ENCODE measurements at places on chromosomes 1 and 21.
A peak's percentile ranks its signal among the peaks of the same experiment; 100 is the strongest.

GRCh38 chr21:44530903-44531605 lies 8.9 kb downstream of the KRTAP10-1 start:
- DNase-seq, result no peak

- no peak for DNase-seq
Observed at GRCh38 chr1:55466921-55467320, 251.8 kb upstream of the USP24 start.

- DNase-seq, result no peak
Observed at GRCh38 chr1:24465638-24466037, 37.0 kb upstream of the RCAN3 start.

- DNase-seq, result no peak
Observed at GRCh38 chr21:36477001-36477400, 2.9 kb downstream of the CLDN14 start.

DNA sequence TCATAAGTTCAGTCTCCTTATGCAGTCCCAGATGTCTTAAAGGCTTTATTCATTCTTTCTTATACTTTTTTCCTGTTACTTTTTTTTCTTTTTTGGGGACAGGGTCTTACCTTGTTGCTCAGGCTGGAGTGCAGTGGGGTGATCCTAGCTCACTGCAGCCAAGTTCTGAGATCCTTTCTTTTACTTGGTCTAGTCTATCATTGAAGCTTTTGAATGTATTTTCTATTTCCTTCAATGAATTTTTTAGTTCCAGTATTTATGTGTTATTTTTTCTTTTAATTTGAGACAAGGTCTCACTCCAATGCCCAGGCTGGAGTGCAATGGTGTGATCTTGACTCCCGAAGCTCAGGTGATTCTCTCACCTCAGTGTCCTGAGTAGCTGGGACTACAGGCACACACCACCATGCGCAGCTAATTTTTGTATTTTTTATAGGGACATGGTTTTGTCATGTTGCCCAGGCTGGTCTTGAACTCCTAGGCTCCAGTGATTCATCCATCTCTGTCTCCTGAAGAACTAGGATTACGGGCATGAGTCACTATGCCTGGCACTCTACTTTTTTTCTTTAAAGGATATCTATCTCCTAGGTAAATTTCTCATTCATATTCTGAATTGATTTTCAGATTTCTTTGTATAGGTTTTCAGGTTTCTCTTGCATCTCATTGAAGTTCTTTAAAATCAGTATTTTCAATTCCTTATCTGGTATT lies 26.1 kb upstream of the GTF2B start:
- DNase-seq, result no peak

GRCh38 chr1:14112613-14113012 lies 412.6 kb downstream of the PRDM2 start:
- no peak for DNase-seq

DNA sequence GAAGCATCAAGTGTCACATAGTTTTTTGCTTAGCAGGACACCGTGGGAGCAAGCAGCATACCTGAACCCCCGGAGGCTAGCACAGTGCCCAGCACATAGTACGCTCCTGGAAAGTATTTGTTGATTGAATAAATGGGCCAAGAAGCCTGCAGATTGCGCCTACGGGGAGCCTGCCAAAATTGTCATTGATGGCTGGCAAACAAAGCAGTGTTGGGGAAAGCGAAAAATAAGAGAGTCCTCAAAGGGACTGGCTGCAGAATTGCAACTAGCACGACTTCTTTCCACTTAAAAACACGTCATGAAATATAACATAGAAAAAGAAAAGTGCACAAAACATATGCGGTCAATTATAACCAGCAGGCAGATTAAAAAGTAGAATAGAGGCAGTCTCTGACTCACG lies 125.2 kb upstream of the GALNT2 start:
- DNase-seq, result no peak

DNA sequence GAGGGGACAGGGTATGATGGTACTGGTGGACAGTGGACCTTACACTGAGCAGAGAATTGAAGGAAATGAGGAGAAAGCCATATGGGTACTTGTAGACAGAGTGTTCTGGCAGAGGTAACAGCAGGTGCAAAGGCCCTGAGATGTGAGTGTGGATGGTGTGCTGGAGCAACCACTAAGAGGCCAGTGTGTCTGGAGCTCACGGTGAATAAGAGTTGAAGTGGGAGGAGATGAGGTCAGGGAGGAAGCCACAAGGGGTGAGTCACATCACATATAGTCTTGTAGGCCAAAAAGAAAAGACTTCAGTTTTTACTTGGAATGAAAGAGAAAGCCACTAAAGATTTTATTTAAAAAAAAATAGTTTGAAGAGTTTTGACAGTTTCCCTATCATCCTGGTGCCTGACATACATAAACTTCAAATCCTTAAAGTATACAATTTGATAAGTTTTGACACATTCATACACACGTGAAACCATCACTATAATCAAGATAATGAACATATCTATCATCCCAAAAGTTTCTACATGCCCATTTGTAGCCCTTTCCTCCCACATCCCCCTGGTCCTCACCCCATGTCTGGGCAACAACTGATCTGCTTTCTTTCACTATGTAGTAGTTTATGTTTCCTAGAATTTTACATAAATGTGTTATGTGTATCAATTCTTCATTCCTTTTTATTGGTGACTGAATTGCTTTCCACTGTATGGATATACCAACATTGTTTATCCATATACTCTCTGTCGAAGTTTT lies 148.4 kb downstream of the GPATCH2 start:
- DNase-seq, result peak; percentile 66

- no peak for DNase-seq
Observed at GRCh38 chr1:84969489-84970250, 27.2 kb downstream of the MCOLN2 start.

DNA sequence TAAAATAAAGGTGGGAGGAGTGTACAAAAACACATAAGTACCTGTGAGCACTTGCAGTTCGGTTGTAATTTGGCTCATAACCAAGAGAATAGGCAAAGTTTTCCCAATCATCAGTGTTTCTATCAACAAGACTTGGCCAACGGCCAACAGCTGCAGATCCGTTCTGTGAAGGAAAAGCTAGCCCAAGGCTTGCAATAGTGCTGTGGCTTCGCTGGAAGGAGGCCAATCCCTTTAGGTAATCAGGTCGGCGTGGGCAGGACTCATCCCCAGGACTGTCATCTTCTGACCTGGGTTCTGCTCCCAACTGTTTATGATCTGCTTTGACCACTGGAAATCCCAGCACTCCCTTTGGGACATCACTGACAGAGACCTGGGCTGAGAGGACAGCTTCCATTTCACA lies 107.8 kb downstream of the LYST start:
- no peak for DNase-seq

DNA sequence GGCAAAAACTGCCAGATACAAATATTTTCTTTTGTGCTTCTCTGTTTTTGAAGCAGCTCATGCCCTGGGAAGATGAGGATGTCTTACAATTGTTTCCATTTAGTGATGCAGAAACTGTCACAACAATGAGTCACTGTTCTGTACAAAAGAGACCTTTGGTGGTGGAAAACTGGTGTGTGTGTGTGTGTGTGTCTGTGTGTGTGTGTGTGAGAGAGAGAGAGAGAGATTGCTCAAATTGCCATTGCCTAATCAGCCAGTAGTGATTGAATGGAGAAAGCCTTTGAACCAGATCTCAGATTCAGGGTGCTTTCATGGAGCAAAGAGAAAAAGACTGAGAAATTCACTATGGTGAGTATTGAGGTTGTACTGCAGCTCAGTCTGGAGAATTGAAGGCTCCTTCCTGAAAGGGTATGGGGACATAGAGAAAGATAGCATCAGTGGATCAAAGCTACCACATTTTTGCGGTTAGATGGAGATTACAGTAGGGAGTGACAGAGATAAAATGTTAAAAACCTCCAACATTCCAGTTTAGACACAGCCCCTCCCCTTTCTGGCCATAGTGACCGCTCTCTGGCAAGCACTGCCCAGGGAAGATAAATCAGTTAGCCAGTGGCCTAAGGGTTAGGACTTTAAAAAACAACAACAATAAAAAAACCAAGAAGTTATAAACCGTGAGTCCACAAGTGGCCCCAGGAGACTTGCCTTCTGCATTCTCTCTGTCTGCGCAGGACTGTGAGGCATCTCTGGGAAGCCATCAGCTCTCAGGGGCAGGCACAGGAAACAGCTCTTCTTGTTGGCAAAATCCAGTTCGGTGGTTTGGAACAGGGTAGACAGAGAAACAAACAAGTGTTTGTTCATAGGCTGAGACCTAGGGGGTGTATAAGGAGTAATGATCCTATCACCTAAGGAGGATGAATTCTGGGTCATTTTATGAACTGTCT lies 406.5 kb downstream of the DUSP10 start:
- DNase-seq, result no peak
